ENCODE measurements at places on chromosomes 3 and 15. TPM values are rescaled to one million over a fixed set of nuclear protein-coding genes. Genes with fewer than 3 reads are reported as not detected.

DNA sequence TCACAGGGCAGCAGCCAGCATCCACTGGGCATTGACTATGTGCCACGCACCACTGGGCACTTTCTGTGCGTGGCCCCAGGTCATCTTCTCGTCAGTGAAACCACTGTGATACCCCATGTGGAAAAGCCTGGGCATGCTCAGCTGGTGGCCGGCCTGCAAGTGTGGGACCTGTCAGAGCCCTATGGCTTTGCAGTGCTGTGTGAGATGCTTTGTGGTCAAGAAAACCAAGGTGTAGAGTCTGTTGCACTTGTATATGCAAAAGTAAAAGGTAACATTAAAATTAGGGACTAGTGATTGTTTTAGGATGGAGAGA is 69.5 kb downstream of the PGPEP1L start:
- peaks cover 30% of the 10 kb centered on the region for H3K36me3 ChIP-seq
- H3K27ac ChIP-seq = no peak overlapping the region
- DNase-seq = no peak

DNA sequence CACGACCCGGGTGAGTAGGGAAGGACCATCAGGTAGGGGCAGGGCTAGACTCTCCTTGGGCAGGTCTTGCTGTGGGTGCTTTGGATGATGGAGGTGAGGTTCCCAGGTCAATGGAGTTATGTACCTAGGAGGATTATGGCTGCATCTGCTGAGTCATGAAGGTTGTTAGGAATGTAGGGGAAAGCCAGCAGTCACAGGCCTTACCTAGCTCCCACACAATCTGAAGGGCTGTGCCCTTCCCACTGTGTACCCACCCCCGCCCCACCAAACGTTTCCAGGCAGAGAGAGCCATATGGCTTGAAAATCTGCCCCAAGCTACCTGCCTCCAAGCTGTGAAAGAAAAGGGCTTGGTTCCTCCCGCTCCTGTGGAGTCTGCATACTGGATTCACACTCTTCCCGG is 573.4 kb upstream of the DPPA4 start:
- DNase-seq = no peak
- H3K4me3 ChIP-seq = no peak overlapping the region
- no peaks in the 10 kb centered on the region for H3K4me1 ChIP-seq
- no peaks in the 10 kb centered on the region for H3K36me3 ChIP-seq
- H3K27me3 ChIP-seq = no peaks in the 10 kb centered on the region
- no peak overlapping the region for H3K27ac ChIP-seq

DNA sequence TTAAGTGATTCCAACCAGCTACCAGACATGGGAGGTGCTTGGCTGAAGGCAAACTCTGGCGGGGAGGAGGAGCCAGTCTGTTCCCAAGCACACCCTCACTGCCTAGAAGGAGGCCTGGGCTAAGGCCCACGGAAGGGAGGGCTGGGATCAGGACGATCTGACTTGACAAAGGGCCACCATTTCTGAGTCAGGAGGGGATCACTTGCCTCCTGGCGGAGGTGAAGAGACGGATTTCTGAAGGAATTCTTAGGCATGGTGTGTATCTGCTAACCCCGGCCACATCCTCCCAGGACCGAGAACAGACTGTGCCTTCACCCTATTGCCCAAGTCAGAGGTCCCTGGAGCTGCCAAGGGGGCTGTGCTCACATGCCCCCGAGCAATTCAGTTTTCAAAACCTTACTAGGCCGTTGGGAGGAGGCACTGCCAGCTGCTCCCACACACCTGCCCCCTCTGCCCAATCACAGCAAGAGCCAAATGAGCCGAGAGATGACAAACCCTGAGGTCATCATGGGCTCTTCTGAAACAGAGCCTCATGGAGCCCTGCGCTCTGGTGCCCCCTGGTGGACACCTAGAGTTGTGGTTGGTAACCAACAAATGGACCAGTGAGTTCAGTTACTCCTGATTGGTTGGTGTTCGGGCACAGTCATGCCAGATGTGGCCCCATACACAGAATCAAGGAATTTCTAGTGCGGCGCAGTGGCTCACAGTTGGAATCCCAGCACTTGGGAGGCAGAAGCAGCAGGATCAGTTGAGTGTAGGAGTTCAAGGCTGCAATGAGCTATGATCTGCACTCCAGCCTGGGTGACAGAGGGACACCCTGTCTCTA is 6.5 kb upstream of the TNK2 start:
- H3K27me3 ChIP-seq = peaks cover 4% of the 10 kb centered on the region
- DNase-seq = peak; percentile 91
- no peak overlapping the region for H3K4me3 ChIP-seq
- no peaks in the 10 kb centered on the region for H3K36me3 ChIP-seq
- no peak overlapping the region for H3K27ac ChIP-seq
- peaks cover 21% of the 10 kb centered on the region for H3K4me1 ChIP-seq

DNA sequence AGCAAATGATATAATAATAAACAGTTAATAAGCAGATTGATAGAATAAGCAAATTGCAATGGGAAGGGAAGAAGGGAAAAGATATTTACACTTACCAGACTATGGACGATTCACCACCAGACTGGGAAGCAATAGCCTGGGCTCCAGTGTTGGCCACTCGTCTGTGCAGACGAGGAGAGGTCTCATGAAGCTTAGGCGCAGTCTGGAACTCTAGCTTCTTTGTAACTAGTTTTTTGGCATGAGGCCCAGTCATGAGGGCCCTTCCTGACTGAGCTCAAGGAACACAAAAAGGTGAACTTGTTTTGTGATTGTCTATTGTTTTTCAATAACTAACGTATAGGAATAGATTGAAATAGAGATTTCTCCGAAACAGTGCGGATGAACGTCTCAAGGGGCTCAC is 63.3 kb upstream of the GATM start:
- no peak for DNase-seq
- no peaks in the 10 kb centered on the region for H3K36me3 ChIP-seq
- no peak overlapping the region for H3K4me3 ChIP-seq
- no peak overlapping the region for H3K27ac ChIP-seq
- H3K27me3 ChIP-seq = no peaks in the 10 kb centered on the region
- no peaks in the 10 kb centered on the region for H3K4me1 ChIP-seq

GRCh38 chr15:50107157-50107556 is 11.9 kb downstream of the ATP8B4 start:
- H3K4me3 ChIP-seq = no peak overlapping the region
- peaks cover 33% of the 10 kb centered on the region for H3K4me1 ChIP-seq
- no peaks in the 10 kb centered on the region for H3K36me3 ChIP-seq
- H3K27ac ChIP-seq = no peak overlapping the region
- H3K27me3 ChIP-seq = no peaks in the 10 kb centered on the region
- no peak for DNase-seq

GRCh38 chr15:35560258-35560657 is 14.3 kb upstream of the DPH6 start:
- H3K4me1 ChIP-seq = no peaks in the 10 kb centered on the region
- H3K27ac ChIP-seq = no peak overlapping the region
- no peaks in the 10 kb centered on the region for H3K27me3 ChIP-seq
- DNase-seq = no peak

DNA sequence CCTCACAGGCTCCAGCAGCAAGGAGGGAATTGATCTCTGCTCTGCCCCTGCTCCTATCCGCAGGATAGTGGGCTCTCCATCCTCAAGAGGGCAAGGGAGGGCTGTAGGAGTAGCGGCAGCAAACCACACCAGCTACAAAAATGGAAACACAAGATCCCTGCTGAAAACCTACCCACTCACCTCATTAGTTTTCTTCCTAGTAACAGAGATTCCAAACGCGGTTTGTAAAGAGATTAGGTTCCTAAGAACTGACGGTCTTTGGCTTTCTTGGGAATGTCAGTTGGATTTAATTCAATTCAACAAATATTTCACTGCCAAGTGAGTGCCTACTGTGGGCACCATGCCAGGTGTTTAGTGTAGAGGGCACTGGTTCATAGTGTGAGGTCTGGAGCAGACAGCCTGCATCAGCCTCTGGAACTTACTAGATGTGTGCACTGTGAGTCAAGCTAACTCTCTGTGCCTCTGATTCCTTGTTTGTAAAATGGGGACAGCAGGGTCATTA is 84.7 kb downstream of the MRPL46 start:
- peaks cover 13% of the 10 kb centered on the region for H3K27me3 ChIP-seq
- H3K27ac ChIP-seq = no peak overlapping the region
- DNase-seq = no peak
- H3K4me1 ChIP-seq = no peaks in the 10 kb centered on the region
- H3K4me3 ChIP-seq = no peak overlapping the region
- no peaks in the 10 kb centered on the region for H3K36me3 ChIP-seq

DNA sequence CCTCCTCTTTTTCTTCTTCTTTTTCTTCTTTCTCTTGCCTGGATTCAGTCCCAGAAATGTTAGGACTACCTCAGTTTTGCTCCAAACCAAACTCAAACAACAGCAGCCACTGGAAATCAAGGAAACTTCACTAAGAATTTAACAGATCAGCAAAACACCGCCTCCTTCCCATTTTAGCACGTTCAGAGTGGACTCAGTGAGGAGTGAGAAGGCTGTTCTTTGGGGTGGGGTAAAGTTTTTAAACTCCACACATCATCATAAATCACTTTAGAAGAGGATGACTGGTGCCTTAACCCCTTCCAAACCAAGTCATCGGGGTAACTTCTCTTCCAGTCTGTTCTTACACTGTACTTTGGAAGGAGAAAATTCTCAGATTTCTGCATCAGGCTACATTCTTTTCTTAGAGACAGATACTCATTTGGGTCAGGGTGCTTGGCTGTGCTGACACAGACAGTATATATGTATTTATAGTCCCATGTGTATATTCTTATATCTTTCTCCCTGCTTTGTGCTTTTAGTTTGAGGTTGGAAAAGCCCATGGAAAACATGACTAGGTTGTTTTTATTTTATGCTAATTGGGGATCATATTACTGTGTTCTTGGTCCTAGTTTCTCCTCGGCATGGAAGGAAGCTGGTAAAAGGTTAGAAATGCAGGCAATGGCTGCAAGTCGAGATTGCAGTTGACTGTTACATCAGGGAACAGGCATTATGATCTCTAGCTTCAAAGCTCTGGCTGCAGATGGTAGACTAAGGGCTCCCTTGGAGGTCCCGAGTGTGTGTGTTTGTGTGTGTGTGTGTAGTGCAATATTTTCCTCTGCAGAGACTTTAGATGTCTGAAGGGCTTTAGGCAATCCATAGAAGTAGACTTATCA is at the start of gene CCDC80:
Gene CCDC80, minus strand, starts transcription at position 214 of the 872 bp plus-strand sequence. CDS start 1,238 bp downstream, outside the sequence.
- peaks cover 15% of the 10 kb centered on the region for H3K4me1 ChIP-seq
- peaks cover 5% of the 10 kb centered on the region for H3K27me3 ChIP-seq
- no peak for DNase-seq
- H3K36me3 ChIP-seq = no peaks in the 10 kb centered on the region
- no peak within 1 kb of the TSS for H3K27ac ChIP-seq

DNA sequence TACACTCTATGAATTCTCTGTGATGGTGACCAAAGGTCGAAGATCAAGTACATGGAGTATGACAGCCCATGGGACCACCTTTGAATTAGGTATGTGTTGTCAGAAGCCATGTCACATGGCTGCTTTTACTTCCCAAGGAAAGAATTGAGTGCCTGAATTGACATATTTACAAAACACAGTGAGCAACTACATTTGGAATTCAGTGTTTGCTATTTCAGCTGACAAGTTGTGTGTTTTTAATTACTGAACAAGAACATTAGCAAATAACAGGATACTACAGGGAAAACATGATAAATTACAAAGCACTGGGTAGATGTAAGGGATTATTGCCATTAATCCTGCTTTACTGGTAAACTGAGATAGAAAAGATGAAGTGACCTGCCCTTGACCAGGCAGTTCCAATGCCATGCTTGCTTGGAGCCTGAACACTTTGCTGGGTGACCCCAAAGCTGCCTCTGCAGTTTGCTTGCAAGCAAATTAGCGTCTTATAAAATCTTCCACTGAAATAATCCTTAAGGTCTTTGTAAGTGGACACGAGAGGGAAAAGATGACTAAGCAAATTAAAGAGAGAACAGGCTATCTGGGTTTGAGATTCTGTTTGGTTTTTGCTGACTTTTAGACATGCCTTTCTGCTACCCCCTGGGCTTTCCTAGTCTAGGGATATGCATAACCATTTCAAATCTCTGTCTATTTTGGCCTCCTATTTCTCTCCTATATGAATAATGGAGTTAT is 98.2 kb downstream of the HCN4 start:
- no peaks in the 10 kb centered on the region for H3K36me3 ChIP-seq
- no peak overlapping the region for H3K27ac ChIP-seq
- no peak for DNase-seq
- H3K27me3 ChIP-seq = no peaks in the 10 kb centered on the region

- no peak overlapping the region for H3K4me3 ChIP-seq
- no peaks in the 10 kb centered on the region for H3K4me1 ChIP-seq
- no peaks in the 10 kb centered on the region for H3K27me3 ChIP-seq
- no peak overlapping the region for H3K27ac ChIP-seq
- H3K36me3 ChIP-seq = no peaks in the 10 kb centered on the region
Measured at GRCh38 chr15:40290918-40291574, 8.2 kb upstream of the ANKRD63 start.

DNA sequence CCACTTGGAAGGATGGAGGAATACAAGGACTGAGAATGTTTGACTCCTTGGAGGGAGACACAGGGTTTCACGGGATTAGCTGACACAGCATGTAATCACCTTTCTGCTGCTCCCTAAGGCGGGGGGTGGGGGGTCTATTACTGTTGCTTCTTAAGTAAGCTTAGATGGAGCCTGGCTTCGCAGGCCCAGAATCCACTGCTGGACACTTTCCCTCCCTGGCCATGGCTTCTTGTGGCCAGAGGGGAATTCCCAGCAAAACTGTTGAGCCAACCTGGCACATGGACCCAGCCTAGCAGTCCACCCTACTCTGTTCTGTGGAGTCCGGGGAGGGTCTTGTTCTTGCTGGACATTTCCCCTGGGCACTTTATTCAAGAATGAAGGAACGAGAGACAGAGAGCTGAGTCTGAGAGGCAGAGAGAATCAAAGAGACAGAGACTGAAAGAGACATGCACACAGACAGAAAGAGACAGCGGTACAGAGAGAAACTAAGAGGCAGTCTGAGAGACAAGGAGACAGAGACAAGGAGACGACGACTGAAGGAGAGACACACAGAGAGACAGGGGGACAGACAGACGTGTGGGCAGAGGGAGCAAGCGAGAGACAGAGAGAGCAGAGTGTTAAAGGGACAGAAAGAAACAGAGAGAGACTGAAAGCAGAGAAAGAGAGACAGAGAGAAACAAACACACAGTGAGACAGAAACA is 55.6 kb upstream of the DLG1 start:
- no peak for DNase-seq
- H3K27ac ChIP-seq = peak overlapping the region; percentile 68
- H3K4me1 ChIP-seq = no peaks in the 10 kb centered on the region
- peaks cover 18% of the 10 kb centered on the region for H3K27me3 ChIP-seq
- no peak overlapping the region for H3K4me3 ChIP-seq

Gene CIB2
- 1.6 TPM for total RNA-seq

Gene C3orf22
- not detected for total RNA-seq

Gene ASB14
- total RNA-seq = not detected

Gene ZNF860
- 1.1 TPM for total RNA-seq

Gene CLSTN2
- not detected for total RNA-seq

Gene SCN5A
- total RNA-seq = 0.25 TPM

Gene SKOR1
- 1.0 TPM for total RNA-seq

Gene PLCL2
- 85.0 TPM for total RNA-seq

Gene SLC6A1
- not detected for total RNA-seq

Measured in naive thymus-derived CD8-positive, alpha-beta T cell (primary cell).